T-helper 2 cell (primary cell): ENCODE measurements at places on chromosomes 3 and 15.
A peak's percentile ranks its signal among the peaks of the same experiment; 100 is the strongest.

DNA sequence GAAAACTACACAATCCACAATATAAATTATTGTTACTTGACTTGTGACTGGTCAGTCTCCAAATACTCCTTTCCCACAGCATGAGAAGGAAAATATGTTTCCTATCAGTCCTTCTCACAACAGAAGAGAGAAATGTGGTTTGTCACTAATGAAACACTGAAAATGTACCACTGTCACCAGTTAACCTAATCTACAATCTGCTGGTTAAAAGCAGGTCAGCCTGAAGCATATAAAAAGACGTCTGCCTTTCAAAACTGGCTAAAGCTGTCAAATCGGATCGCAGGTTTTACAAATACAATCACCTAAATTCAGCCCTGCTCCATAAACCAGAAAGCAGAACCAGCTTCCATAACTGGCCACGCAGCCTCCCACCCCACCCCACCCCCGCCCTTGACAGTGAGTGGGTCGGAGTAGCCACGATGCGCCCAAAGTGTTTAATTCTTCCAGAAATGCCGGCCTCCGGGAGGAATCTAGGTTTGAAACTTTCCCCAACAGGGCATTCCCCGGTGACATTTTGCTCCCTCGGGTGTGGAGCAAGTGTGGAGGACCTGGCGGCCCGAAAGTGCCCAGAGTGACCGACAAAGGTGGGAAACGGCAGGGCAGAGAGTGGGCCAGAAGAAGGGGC is 682 bp downstream of the ETFA start:
- DNase-seq, result no peak

- no peak for DNase-seq
These were observed 10.2 kb upstream of the HERC1 start for GRCh38 chr15:63843901-63844317.

DNA sequence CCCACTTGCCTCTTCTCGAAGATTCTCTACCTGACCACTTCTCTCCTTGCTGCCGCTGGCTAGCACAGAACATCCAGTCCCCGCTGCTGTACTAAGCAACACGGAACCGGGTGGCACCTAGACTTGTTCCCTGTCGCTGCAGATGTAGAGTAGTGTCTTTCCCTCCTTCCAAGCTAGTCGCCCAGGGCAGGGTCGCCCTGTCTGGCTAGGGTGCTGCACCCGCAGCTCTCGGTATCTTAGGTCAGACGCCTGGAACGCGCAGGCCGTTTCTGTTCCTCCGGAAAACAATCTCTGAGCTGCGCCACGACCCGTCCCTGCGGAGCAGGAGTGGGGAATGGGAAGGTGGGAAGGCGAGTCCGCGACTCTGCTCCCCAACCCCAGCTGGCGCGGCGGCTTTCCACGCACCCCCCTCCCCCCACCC is 758 bp upstream of the SNX33 start:
- DNase-seq, result no peak

DNA sequence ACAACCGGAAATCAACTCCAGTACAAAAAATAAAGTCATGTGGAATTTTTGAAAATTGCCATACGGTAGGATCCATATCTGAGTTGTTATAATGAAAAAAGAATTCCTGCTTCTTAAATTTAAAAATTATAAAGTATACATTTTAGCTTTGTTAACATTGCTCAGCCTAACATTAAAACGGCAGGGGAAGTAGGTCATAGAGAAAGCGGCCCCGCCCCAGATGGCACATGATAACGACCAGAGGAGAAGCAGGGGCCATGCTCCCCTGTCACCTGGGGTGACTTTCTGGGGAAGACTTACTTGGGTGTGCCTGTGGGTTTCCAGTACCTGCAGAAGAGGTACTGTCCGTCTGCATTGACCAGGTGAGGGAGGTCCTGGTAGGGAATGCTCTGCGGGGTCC is 921 bp downstream of the MGLL start:
- DNase-seq, result no peak

DNA sequence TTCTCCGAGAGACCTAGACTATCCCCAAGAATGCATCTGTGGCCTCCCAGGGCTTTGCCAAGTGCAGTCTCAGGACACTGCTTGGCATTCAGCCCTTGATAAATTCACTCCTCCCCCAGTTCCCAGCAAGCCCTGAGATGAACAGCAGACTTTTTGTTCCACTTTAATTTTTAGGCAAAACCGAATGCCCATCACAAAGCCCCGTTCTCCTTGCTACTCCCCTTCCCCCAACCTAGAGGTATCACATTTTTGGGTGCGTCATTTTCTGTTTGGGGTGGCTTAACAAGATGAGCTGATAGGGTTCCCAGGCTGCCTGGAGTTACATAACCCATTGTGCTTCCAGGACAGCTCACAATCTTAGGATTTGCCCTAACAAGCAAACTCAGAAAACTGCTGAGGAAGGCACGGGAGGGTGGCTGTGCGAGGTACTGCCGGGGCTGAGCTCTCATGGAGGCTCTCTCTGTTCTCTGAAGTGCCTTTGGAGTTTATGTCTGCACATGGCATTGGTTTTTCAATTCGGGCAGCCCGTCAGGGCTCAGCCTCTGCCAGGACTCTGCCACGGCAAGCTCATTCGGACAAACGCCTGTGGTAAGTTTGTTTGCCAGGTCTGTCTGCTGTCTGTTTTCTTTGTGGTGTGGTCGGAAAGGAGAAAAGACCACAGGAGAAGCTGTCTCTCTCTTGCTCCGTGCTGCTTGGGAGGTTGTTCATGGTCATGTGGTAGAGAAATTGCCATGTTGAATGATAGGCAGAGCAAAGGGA is at the start of gene TRAK1:
TRAK1 (plus strand) TSS at position 385 of the 759 bp plus-strand sequence; CDS start at position 498, 113 bp downstream.
- no peak for DNase-seq

- peak; percentile 58 for DNase-seq
These were observed 473 bp downstream of the FHIT start for GRCh38 chr3:61250784-61251173.

DNA sequence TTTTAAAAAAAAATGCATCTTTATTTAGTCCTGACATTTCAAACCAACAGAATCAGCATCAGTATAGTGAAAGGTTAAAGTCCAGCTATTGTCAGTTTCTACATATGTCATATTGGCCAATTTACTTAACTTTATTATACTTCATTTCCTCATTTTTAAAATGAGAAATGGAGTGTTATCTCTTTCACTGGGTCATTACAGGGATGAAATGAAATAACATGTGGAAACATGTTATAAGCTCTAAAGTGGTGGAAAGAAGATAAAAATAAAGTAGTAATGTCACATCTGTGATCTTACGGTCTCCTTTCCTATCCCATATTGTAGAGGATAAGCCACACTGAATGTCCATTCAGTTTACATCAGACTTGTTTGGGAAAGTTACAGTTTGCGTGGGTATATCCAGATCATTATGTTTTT is 780.1 kb downstream of the TUSC7 start:
- DNase-seq, result no peak

DNA sequence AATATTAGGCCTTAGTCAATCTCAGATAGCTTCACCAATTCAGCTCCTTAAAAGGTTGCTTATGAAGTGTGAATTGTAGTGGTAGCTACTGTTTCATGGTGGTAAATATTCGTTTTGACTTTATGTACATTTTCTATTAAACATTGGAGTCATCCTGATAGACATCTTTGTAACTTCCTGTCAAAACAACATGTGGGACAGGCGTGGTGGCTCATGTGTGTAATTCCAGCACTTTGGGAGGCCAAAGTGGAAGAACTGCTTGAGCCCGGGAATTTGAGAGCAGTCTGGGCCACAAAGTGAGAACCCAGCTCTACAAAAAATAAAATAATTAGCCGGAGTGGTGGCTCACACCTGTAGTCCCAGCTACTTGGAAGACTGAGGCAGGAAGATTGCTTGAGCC is 2.0 kb upstream of the TRIM59 start:
- no peak for DNase-seq

- DNase-seq, result no peak
These were observed 123.0 kb upstream of the EIF1B start for GRCh38 chr3:40186508-40186907.

DNA sequence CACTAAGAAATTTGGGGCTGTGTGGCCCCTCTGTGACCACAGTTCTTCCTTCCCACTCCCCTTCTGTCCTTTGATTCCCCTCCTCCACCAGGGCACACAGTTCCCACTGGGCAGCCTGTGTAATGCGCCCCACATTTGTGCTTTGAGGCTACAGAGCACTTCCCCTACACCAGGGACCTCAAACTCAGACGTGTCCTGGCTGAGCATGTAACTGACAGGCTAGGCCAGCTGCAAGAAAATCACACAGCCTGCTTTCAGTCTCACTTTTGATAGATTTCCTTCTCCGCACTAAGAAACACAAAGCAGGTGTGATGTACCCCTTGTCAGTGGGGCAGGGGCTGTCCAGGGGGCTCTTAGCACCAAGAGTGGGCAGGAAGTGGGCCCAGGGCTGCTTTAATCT is 29.6 kb downstream of the PRKCD start:
- DNase-seq, result no peak

DNA sequence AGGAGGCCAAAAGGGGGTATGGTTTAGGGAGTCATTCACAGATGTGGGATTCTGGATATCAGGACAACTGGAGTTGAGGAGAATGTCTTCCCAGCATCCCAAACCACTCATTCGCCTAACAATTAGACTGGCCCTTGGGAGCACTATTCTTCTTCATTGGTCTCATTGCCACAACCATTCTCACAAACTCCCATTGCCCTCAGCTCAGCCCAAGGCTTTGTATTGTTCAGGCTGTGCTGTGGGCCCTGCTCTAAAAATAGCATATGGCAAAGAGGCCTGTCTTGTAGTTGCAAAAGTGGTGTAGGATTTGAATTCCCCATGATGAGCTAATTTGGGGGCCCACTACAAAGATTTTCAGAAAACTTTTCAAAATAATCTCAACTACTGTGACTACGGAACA is 6.3 kb upstream of the ADAMTS9 start:
- no peak for DNase-seq

DNA sequence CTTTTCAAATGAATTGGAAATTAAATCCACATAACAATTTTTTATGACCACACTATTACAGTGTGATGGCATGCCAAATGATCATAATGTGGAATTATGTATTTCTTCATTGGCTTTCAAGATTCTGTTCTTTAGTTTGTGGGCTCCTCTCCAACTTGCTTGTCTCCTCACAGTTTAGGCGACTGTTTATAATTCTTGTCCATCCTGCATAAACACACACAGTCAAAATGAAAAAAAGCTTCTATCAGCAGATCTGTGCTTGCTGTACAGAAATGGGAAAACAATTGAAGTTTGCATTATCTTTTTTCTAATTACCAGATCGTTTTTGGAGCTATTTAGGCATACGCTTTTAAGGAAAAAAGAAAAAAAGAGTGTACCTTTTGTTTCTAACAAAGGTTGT is 37.0 kb downstream of the OPA1 start:
- DNase-seq, result no peak

DNA sequence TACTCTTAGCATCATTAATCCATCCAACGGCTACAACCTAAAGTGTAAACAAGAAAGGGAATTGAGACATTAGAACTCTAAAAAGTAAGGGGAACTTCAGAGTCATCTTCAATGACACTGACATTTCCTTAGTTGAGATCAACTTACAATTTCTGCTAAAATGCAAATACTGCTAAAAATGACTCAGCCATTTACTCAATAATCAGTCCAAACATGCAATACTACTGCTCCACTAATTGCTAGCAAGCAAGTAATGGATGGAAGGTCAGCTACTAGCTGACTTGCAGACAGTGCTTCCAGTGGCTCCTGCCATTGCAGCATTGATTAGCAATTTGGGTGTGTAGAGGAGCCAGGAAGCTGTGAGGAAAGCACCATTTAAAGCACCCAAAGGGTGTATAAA is 28.4 kb downstream of the CD200R1L start:
- no peak for DNase-seq

DNA sequence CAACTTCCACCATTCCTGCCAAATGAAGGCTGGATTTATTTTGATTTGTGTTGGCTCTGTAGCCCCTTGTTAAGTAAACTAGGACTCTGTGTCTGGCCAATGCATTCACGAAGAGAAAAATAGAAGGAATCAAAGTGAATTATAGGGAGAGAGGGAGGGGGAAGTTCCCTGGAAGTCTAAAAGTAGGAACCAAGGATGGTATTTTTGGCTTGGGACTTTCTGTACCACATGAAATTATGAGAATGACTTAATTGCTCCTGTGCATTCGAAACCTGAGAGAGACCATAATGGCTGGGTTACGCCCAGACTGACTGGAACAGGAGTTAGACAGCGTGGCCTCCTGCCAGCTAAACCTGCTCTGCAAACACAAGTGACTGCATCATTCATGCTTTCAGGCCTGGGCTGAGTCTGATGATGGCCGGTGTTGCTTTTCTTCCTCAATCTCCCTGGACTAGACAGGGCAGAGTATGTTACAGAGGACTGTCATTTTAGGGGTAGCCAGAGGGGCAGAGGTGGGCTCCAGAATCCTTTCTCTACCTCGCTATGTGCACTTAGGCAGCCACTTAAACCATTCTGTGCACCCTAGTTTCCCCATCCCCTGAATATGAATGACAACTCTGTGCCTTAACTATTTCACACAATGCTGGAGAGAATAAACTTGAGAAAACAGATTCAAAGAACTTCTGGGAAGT is 58.9 kb downstream of the MYO1E start:
- DNase-seq, result no peak

GRCh38 chr3:34038131-34038530 is 239.7 kb downstream of the PDCD6IP start:
- no peak for DNase-seq

GRCh38 chr3:191961529-191961928 is 500.6 kb downstream of the PYDC2 start:
- DNase-seq, result no peak
